Chondrocyte (in vitro differentiated cells): ENCODE measurements at places on chromosomes 2 and 18. TPM values are rescaled to one million over a fixed set of nuclear protein-coding genes. Genes with fewer than 3 reads are reported as not detected.

DNA sequence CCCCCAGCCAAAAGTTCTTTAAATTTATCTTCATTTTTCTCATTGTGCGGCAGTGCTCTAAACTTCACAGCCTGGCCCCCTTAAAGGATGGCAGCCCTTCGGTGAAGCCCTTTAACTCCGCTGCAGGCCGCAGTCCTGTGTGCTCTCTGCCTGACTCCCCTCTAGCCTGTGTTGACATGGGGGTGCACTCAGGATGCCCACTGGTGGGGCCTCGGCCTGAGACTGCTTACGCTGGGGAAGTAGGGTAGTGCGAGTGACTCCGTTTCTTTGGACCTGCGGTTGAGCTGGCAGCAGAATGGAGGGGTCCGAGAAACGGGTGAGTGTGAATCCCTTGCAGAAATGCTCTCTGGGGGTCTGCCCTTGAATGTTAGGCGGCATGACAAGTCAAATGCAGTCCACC, 5.6 kb downstream of the RAB12 start:
- H3K4me3 ChIP-seq: no peak overlapping the region
- peaks cover 65% of the 10 kb centered on the region for H3K4me1 ChIP-seq
- peak overlapping the region; percentile 94 for H3K27ac ChIP-seq
- no peaks in the 10 kb centered on the region for H3K27me3 ChIP-seq
- no peak for DNase-seq

DNA sequence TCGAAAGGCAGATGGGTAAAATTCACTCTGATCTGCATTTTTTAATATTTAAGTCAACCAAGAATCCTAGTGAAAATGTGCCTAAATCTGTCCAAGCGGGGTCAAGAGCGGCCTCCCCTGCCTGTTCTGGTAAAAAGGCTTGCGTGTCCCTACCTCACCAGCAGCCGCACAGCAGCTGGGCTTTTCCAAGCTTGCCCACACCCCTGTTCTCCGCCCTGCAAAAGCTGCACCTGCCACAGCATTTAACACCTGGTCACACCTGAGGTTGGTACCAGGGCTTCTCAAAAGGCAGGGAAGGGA, 25.8 kb upstream of the TMEM182 start:
- no peak for DNase-seq
- peak overlapping the region; percentile 96 for H3K4me3 ChIP-seq
- no peaks in the 10 kb centered on the region for H3K27me3 ChIP-seq
- H3K36me3 ChIP-seq: peaks cover 7% of the 10 kb centered on the region
- H3K4me1 ChIP-seq: peaks cover 24% of the 10 kb centered on the region

The SERPINB13 gene
- not detected in 3 replicates for total RNA-seq

The ATP8B1 gene
- total RNA-seq: 28.1 to 38.3 TPM (median 35.4 TPM) in 3 replicates

DNA sequence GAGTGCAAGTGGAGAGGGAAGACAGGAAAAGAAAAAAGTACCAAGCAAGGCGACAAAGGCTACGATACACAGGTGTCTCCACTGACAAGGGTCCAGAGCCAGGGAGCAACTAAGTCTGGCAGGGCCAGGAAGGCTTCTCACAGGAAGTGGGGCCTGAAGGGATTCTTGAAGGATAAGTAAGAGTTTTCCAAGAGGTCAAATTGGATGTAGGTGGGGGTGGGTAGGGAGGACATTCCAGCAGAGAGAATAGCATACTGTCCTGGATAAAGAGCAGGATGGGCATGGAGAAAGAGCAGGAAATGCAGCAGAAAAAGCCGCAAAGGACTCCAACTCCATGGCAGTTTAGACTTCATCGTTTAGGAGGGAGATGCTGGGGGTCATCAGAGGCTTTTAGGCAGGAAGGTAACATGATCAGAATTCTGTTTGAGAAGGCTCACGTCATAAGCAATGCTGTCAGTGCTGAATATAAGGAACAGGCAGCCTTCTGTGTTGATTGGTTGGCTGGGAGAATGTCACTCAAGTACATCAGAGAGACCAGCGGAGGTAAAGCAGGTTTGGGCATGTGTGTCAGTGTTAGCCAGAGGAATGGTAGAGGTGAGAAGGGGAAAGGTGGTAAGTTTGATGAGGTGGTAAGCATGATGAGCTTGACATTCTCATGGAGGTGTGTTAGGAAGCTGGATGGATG, 35.1 kb downstream of the ARHGAP25 start:
- no peaks in the 10 kb centered on the region for H3K27me3 ChIP-seq
- no peak overlapping the region for H3K27ac ChIP-seq
- no peak overlapping the region for H3K4me3 ChIP-seq
- H3K36me3 ChIP-seq: no peaks in the 10 kb centered on the region

DNA sequence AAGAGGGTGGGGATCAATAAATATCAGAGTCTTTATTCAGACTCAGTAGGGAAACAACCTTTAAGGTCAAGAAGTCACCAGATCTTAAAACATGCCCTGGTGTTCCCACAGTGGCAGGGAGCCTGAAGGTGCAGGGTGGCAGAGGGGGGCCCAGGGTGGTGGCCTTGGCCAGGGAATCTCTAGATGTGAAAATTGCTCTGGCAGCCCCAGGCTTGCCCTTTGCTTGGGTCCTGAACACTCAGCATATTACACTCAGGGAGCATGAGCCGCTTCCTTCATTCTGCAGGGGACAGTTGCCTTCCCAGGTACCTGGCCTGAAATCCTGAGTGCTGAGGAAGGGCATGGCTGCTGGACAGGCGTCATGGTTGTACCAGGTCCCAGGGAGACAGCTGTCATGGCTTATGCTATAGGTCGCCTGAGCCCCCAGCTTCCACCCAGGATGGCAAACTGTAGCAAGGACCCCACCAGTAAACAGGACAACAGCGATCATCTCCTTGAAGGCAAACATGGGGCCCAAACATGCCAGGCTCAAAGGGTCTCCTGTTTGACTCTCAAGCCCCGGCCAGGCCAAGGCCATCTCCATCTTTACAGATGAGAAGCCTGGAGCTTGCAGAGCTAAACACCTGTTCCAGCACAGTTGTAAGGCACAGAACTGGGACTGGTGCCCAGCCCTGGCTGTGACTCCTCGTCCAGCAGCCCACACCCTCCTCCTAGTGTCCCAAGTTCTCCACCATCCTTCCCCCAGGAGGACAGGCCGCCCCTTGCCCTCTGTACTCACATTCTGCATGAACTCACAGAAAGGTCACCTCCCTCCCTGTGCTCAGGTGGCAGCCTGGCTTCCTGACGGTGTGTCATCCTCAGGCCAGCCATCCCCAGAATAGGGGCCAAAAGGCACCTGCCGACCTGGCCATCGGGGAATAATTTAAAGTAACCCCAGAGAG, 14.6 kb downstream of the ABCG8 start:
- H3K36me3 ChIP-seq: no peaks in the 10 kb centered on the region
- peaks cover 41% of the 10 kb centered on the region for H3K27me3 ChIP-seq
- DNase-seq: no peak
- H3K4me3 ChIP-seq: no peak overlapping the region
- H3K4me1 ChIP-seq: peaks cover 3% of the 10 kb centered on the region
- no peak overlapping the region for H3K27ac ChIP-seq

GRCh38 chr18:3345885-3346284, 84.0 kb downstream of the MYL12B start:
- H3K4me1 ChIP-seq: no peaks in the 10 kb centered on the region
- H3K36me3 ChIP-seq: no peaks in the 10 kb centered on the region
- no peak overlapping the region for H3K4me3 ChIP-seq
- H3K27ac ChIP-seq: no peak overlapping the region
- H3K27me3 ChIP-seq: no peaks in the 10 kb centered on the region
- DNase-seq: no peak

- H3K36me3 ChIP-seq: peaks cover 6% of the 10 kb centered on the region
- H3K4me3 ChIP-seq: no peak overlapping the region
- DNase-seq: peak; percentile 71
- no peaks in the 10 kb centered on the region for H3K27me3 ChIP-seq
- H3K4me1 ChIP-seq: peaks cover 6% of the 10 kb centered on the region
Measured at GRCh38 chr2:72965770-72966450, 48.6 kb downstream of the EMX1 start.

DNA sequence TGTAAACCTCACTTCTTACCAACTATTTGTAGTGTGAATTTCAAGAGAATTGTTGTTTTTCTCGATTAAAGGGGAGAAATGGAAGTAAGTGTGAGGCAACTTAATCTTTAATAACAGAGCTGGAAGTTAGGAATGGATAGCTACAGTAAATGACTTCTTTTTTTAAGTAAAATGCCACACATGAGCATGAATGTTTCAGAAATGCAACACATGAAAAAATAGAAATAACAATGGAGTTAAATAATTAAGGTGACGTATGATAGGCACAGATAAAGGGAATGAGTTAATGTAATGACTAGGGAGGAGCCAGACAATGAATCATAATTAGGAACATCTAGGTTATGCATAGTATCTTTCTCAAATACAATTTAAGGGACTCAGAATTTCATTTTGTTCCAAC, 3.4 kb downstream of the REL start:
- no peaks in the 10 kb centered on the region for H3K27me3 ChIP-seq
- no peak overlapping the region for H3K4me3 ChIP-seq
- peaks cover 1% of the 10 kb centered on the region for H3K36me3 ChIP-seq
- H3K4me1 ChIP-seq: peaks cover 23% of the 10 kb centered on the region
- H3K27ac ChIP-seq: no peak overlapping the region
- DNase-seq: no peak

The KCNF1 gene
- not detected in 3 replicates for total RNA-seq
